AG09319 (cell line): ENCODE measurements at places on chromosomes 12 and 14.

DNA sequence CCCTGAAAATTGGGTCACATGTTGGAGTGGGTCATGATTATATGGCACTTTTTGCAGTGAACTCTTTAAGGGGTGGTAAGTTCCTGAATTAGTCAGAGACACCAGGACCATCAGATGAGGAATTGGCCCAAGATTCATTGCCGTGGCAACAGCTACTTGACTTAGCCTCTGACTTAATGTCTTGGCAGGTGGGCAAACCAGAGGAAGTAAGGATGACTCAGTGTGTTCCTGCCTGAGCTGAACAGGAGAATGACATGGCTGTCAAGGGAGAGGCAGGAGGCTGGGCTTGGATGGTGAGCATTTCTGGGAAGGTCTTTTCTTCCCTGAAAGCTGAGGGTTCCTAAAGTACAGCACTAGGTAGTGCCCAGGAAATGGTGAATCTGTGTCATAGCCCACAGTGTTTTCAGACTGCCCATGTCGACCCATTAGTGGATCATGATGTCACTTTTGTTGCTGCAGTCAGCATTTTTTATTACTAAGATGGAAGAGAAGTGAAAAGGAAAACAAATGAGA is 170.1 kb upstream of the PWP1 start:
- peak; percentile 39 for DNase-seq

GRCh38 chr14:92686900-92687427 is 61.5 kb downstream of the LGMN start:
- DNase-seq: peak; percentile 12

DNA sequence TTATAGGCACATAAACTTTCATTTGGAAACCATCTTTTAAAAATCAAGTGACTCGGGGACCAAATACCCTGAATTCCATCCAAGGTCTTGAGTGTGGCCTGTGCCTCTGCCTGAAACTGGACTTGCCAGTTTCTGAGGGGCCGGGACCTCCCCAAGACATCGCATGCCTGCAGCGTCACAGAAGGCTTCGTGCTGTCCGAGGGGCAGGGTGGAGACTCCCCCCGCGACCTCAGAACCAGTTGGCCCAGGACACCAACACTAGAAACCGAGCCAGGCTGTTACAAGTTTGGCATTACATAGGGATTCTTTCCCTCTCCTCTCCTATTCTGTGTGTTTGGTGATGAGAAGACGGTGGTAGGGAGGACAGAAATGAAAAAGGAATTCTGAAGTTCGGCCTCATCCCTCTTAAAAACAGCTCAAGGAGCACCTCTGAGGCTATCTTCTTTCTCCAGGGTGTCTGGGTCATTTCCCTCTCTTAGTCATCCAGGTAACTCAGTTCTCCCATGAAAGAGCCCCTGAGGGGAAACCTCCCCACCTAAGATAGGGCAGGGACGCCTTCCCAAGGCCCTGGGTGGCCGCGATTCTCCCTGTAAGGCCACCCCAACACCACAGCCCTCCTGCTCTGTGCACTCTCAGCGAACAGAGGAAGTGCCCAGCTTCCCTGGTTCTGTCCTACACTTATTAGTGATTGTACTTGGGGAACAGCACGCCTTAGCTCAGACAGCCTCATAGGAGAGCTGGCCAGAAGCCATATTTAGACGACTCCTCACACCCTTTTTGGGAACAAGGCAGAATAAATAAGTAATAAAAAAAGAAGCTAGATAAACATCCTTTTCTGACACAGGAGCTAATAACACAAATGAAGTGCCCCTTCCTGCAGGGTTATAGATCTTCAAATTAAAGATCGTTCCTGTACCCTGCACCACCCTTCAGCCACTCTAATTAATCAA is 93.8 kb downstream of the BCL11B start:
- DNase-seq: no peak

DNA sequence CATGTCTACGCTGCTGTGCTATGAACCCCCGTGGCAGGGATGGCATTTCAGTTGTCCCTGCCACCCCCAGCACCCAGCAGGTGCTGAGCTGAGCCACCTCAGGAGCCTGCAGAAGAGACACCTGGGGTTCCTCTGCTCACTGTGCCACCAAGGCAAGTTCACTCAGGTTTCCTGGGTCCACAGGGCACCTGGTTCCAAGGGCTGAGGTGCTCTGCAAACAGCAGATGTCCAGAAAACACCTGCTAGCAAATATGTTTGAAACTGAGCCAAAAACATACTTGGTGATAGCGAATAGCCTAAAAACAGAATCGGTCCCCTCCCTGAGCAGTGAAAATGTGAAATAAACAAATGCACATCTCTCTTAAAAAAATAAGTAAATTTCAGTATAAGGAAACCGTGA is 35.6 kb upstream of the GPR68 start:
- no peak for DNase-seq

DNA sequence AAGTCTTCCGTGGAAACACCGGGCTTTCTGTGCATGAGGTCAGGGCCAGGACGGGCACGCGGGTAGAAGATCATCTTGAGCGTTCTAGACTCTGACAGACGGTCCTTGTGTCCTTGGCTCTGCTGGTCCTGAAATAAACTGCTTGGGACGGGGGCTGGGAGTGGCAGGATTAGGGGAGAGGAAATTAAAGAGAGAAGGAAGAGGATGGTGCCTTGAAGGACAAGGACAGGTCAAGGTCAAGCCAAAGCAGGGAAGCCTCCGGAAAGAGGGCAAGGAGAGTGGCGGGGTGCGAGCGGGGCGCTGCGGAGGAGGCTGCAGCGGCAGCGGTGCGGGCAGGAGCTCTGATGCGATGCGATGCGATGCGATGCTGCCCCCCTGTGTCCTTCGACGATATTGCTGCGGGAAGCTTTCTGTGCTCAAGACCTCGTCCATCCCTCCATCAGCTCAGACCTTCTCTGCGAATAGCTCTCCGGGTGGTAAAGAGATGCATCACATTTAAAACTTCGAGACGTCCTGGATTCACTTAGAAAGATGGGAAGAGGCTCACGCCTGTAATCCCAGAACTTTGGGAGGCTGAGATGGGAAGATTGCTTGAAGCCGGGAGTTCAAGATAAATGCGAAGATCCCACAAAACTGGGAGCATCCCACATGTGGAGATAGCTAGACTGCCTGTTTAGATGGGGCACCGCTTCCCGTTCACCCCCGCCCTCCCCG is 110.1 kb upstream of the TMEM132D start:
- no peak for DNase-seq

- no peak for DNase-seq
Observed at GRCh38 chr14:60553808-60554207, 44.9 kb downstream of the SIX6 start.

GRCh38 chr14:60945984-60946383 is 34.9 kb downstream of the TRMT5 start:
- DNase-seq: no peak

DNA sequence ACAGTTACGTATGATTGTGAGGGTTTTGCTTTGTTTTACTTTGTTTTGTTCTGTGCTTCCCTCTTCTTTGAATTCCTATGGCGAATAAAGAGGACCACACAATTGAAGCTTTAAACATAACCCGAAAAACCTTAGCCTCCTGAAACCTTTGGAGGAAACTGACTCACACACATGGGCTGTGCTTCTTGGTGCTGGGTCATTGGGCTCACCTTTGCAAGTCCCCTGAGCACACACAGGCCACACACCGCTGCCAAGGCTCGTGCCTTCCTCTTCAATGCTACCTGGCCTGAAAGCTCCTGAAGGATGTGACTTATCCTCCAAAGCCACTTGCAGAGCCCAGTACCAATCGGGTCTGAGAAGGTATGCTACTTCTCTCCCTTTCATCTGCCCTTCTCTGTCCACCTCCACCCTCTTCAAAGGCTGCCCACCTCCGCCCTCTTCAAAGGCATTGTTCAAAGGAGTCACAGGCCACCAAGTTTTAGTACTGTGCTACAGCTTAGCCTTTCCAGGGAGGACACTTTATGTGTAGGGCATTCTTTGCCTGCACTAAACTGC is 114.6 kb downstream of the FOXN3 start:
- DNase-seq: no peak

DNA sequence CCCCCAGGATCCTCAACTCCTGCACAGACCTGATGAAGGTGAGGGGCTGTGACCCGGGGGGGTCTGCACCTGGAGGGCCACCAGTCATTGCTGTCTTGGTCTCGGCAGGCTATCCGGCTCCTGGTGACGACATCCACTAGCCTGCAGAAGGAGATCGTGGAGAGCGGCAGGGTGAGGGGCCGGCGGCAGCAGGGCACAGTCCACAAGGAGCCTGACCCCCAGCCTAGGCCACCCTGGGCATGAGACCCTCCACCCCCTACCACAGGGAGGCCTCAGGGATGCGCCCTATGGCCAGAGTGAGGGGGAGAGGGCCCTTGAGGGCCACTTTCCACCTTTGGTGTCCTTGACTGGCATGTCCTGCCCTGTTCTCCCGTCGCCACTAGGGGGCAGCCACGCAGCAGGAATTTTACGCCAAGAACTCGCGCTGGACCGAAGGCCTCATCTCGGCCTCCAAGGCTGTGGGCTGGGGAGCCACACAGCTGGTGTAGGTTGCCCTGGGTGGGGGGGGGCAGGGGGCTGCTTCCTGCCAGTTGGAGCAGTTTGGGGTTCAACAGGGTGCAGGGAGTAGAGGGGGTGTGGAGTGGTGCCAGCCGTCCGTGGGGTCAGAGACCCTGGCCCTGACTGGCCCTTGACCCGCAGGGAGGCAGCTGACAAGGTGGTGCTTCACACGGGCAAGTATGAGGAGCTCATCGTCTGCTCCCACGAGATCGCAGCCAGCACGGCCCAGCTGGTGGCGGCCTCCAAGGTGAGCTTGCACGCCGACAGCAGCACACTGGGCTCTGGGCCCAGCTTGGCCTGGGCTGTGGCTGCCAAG is 25.0 kb downstream of the HIP1R start:
- DNase-seq: peak; percentile 53

DNA sequence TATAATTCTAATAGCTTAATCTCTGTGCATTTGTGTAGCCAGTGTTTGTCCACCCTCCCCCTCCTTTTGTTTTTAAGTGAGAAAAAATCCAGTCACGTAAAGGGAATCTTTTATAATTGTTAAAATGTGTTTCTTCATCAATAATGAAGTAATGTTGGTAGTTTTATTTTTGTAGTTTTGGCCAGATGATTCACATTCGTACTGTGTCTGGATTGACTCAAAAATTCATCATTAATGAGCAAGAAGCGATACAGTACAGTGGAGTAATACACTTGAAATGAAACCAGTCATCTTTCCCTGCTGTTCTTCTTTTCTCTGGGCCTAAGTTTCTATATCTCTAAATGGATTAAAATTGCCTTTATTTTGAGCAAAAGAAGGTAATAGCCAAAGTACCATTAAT is 86.5 kb downstream of the SRGAP1 start:
- DNase-seq: no peak

GRCh38 chr12:49369411-49370145 is 2.3 kb downstream of the SPATS2 start:
- no peak for DNase-seq

- DNase-seq: no peak
Observed at GRCh38 chr12:1994429-1995143, 9.7 kb downstream of the DCP1B start.

GRCh38 chr12:46400406-46400805 is 27.8 kb upstream of the SLC38A2 start:
- DNase-seq: no peak

- no peak for DNase-seq
Observed at GRCh38 chr12:53738406-53739213, 11.4 kb upstream of the CALCOCO1 start.

DNA sequence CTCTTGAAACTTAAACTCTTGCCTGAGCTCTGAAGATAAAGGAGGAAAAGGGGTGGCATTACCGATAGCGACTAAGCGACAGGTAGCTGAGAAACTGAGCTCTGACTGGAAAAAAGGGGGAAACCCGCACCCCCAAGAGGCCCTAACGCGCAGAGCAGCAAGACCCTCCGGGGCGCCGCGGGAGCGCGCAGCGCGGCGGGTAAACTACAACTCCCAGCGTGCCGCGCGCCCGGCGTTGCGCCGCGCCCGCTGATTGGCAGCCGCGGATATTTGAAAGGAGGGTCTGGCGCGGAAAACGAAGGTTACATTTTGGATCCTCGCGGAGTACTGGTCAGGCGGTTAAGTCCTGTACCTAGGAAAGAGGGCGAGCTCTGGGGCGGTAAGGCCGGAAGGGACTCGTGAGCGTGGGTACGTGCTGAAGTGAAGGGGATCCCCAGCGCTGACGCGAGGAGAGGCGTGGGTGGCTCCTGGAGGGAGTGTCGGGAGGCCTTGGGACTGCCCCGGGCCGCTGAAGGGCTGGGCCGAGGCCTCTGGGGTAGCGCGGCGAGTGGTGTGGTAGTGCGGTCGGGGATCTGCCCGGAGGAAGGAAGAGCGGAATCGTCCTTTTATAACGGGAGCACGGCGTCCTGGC is at the start of gene ESPL1:
ESPL1 (plus strand) TSS at position 301 of the 631 bp plus-strand sequence. CDS start 468 bp downstream, outside the sequence.
- DNase-seq: no peak

GRCh38 chr14:62662811-62663455 is 382.3 kb downstream of the KCNH5 start:
- DNase-seq: no peak

DNA sequence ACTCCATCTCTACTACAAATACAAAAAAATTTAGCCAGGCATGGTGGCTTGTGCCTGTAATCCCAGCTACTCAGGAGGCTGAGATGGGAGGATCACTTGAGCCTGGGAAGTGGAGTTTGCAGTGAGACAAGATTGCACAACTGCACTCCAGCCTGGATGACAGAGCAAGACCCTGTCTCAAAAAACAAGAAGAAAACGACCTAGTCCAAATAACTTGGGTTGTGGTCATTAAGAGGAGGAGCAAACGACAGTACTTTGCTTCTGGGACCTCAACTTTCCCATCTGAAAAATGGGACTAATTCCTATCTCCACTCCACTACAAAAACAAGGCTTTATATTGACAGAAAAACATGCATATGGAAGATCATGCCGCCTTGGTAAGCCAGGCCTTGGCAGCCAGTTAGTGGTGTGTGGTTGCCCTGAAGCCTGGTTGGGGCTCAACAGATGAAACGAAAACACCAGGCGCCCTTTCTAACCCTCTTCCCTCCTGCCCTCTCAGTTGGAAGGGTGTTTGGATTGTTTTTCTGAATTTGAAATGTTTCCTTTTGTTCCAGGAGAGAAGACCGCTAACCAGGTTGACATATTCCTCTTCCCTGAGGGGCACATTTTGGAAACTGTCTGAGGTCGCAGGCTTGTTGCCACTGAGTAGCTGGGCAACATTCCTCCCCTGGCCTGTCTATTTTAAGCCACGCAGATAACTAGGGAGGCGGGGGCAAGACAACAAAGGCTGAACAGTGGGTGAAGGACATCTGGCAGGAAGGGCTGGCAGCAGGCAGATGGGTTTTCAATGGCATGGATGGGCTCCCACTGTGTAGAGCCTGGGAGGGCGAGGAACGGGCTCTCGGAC is 13.7 kb upstream of the VPS37B start:
- no peak for DNase-seq

GRCh38 chr12:113465808-113466453 is 5.7 kb downstream of the LHX5 start:
- DNase-seq: no peak

- DNase-seq: no peak
Observed at GRCh38 chr12:6434205-6435140, 10.3 kb upstream of the CD27 start.

DNA sequence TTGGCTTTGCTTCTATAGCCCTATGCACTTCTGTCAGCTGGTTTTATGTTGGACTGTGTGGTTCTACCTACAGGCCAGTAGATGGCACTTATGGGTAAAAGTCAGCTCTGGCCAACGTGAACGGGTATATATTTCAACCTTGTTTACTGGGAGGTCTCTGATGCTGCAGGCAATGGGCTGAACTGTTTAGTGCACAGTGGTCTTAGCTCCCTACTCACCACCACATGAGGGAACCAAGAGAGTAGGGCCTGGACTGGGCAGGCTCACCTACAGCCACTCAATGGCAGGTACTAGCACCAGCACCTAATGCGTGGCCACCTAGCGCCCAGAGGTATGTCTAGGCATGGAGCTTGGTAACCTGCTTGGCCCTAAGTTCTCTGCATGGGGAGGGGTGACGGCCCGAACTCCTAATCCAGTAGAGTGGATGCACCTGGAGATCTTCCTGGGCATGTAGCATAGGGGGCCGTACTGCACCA is 481.8 kb downstream of the TMEM117 start:
- no peak for DNase-seq
